MV-4-11 (cell line): ENCODE measurements at places on chromosomes 11 and 22.
A peak's percentile ranks its signal among the peaks of the same experiment; 100 is the strongest.

- DNase-seq = peak; percentile 54
These were observed 519 bp upstream of the ART5 start for GRCh38 chr11:3642071-3642951.

GRCh38 chr22:43126501-43127165 lies 16.1 kb downstream of the BIK start:
- peak; percentile 23 for DNase-seq

- DNase-seq = no peak
These were observed 11.0 kb upstream of the UCP3 start for GRCh38 chr11:74019860-74020259.

- no peak for DNase-seq
These were observed 224.5 kb upstream of the DDI1 start for GRCh38 chr11:103811870-103812455.

- DNase-seq = no peak
These were observed 7.0 kb downstream of the SEPTIN3 start for GRCh38 chr22:41976070-41976901.

DNA sequence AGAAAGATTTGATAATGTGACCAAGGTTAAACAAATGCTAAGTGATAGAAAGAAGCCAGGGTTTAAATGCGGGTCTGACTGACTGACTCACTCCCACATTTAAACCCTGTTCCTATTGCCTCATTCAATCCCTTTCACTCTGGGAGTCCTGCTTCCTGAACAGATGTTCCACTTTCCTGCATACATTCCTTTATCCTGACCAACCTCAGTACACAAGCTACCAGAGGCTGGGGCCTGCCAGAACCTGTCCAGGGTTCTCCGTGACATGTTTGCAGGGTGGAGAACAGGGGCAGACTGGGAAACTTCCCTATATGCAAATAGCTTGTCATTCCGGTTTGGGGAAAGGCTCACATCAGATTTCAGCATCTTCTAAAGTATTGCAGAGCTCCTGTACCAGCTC lies 3.0 kb upstream of the ANKK1 start:
- DNase-seq = no peak

DNA sequence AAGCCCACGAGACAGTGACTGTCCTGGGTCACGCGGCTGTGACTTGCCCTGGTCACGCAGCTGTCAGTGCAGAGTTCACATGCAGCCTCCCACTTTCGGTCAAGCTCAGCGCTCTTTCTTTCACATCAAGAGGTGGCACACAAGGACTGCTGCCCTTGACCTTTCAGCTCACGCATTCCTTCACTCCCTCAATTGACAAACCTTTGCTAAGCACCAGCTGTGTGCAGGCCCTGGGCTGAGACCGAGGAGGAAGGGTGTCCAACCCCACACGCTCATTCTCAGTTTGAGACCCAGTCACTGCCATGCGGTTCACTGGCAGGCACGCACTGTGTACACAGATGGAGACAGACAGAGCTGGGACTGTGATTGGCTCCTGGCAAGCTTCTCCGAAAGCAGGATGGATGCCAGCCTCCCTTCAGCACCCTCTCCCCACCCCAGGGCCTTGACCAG lies 70.3 kb downstream of the SCUBE1 start:
- peak; percentile 37 for DNase-seq

DNA sequence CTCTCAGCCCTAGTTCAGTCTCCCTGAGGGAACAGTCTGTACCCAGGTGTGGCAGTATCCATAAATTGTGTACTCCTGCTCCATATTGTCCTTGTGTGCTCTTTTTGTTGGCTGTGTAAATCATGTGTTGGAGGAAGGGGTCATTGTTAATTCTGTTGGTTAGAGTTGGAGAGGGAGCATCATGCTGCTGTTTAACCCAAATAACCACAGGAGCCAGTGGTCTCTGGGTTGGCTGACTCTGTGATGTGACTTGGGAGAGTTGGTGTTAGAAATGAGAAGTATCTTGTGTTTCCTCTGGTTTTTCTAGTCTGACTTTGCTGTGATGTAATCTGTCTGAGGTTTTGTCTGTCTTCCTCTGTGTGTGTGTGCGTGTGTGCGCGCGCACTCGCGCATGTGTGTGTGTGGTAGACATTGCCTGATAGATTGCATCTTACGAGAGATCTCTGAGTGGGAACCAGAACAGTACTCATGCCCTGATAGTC lies 30.5 kb downstream of the CTNND1 start:
- DNase-seq = peak; percentile 100

DNA sequence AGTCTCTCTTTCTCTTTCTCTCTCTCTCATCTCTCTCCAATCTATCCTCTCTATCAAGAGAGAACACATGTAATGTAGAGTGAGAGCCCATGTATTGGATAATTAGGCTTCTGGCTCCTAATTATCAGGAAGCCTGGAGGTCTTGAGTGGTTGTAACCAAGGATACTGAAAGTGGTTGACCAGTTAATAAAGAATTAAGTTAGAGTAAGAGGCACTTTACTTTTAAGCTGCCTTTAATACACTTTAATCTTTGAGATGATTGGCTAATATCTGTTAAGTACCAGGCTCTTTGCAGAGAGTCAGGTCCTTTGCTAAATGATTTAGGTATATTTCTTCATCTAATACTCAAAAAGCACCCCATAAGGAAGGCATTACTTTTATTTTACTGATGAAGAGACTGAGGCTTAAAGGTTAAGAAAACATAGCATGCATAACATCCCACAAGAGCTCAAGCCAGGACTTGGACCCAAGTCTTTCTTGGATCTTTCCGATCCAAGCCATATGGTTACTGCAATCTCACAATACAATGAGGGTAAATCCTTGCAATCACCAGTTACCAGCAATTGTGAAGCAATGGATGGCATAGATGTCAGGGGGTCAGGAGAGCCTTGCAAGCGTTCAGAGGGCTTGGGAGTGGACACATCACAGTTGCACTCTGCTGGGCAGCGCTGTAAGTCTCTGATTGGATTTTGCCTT lies 22.1 kb downstream of the CD44 start:
- no peak for DNase-seq

- DNase-seq = no peak
These were observed 73.3 kb upstream of the ZBED5 start for GRCh38 chr11:10930972-10931760.

- DNase-seq = no peak
These were observed 630.7 kb downstream of the TBC1D22A start for GRCh38 chr22:47393191-47393590.

DNA sequence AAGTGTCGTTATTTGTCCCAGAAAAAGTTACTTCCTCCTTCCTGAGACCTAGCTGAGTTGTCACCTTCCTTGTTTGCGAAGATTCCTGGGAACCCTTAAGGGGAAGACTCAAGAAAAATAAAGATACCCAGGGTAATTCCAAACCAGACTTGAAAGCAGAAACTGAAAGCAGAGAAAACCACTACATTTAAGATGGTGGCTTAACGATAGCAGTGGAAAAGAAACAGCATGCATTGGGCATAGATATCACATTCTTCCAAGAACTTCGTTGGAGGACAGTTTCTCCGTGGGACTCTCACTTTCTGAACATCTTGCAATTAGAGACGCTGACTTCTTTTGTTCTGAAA lies 89.1 kb downstream of the FAM76B start:
- DNase-seq = no peak

- no peak for DNase-seq
These were observed 138.7 kb upstream of the E2F8 start for GRCh38 chr11:19379465-19379864.

DNA sequence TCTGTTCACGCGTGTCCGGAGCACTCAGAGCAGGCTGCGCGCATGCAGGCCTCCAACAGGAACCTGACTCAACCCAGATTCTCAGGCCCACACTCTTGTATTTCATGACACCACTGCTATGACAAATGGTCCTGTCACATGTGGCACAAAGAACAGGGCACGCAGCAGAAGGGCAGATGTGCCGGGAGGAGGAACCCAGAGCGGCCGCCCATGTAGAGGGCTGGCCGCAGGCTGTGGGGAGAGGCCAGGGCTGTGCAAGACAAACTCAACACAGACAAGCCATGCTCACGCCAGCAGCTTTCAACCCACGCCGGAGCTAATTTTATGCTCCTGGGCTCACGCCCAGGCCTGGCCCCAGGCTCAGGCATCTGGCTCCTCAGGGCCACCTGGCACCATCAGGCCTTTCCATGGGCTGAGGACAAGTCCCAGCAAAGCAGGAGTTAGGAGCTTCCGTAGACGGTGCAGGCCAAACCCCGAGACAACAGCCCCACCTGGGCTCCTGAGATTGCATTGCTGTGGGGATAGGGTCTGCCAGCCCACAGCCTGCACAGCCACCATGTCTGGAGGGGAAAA lies 40.0 kb downstream of the DUSP8 start:
- DNase-seq = no peak

DNA sequence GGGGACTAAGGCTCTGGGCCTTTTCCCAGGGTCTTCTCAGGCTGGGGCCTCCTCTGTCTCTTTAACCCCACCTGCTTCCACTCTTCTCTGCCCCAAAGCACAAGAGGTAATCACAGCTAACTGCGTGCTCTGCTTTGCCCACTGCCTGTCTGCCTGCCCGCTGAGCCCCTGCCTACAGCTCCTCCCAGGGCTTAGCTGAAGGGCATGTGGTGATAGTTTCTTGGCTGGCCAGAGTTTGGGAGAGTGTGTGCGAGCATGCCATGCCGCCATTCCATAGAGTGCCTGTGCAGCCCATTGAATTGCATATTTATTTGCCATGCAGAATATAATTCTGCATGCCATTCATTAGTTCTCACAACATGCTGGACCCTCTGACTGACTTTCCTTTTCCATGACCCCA lies 32.5 kb downstream of the PHLDB1 start:
- DNase-seq = no peak

DNA sequence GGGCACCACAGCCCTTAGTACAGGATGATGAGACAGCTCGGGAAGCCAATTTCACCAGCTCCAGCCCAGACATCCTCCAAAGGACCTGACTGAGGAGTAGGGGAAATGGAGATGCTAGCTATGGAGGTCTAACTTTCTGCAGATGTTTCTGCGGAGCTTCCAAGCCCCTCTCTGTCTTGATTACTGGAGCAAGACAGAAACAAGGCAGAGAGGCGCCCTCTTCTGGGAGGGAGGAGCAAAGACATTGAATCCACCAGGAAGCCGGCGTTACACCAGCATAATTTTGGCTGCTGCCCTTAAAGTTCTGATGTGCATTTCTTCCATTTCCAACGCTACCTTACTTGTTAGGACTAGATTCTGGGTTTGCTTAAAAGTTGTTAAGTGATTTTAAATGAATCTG lies 107.3 kb upstream of the HSD17B12 start:
- DNase-seq = peak; percentile 56

DNA sequence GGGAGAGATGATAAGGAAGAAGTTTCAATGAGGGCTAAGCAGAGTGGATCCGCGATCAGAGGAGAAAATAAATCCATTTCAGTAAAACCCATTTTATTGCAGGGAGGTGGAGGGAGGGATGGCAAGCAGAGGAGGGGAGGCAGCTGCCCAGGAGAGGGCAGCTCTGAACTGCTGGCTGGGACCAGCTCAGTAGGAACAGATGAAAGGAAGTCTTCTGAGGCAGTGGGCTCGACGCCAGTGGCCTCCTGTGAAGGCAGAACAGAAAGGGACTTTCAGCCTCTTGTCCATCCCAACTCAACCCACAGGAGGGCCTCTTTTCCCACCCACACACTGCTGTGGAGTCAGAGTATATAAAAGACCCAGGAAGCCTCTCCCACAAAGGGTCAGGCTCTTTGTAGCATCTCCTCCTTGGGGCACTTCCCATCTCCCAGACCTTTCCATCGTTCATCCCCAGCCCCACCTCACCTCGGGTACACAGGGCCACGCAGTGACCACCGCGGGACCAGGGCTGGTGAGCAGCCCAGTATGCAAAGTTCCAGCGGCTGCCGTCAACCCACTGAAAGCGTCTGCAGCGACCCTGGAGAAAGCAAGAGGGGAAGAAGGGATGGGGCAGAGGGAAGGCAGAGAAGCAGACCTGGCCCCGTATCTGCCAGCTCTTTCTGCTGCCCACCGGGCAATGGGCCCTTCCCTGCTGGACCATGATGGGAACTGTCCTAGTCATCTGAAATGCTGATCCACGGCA lies 3.0 kb downstream of the PRG2 start:
- no peak for DNase-seq

GRCh38 chr11:75907906-75908527 lies 93.0 kb downstream of the UVRAG start:
- DNase-seq = no peak

DNA sequence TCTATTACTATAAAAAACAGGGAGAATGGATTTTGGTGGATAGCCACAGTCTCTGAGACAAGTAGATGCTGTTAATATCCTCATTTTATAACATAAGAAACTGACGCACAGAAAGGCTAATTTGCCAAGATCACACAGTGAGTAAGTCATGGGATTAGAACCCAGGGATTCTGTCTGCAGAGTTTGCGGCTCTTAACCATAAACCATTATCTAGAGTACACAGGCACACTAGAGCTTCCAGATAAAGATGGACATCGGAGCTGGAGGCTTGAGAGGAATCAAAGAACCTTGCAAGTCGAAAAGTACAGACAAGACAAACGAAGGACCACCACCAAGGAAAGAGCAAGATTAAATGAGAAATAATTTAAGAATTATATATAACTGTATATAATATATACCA lies 11.3 kb downstream of the LGALS12 start:
- DNase-seq = no peak

GRCh38 chr11:46212720-46213119 lies 64.7 kb upstream of the CREB3L1 start:
- no peak for DNase-seq

DNA sequence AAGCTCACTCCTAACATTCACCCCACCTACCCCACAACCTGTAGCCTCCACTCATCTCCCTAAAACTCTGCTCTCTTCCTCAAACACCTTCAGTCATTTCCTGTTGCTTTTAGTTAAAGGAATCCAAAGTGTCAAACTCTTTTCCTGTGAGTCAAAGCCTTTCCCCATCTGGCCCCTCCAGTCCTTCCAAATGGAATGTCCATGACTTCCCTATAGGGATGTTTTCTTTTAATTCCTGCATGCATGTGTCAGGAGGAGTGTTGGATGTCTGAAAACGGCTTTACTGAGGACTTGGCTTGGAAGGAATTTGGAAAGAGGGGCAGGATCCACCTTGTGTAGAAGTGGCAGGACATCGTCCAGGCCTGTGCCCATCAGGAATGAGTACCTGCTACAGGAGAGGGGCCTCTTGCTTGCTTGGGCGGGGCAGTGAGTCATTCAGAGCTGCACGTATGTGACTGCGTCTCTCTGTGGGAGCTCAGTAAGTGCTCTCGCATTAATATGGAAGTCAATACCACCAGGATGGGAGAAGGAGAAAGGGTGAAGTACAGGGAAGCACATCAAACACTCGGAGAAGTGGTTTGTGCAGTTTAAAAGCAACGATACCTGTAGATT lies 491.9 kb downstream of the OPCML start:
- DNase-seq = no peak

DNA sequence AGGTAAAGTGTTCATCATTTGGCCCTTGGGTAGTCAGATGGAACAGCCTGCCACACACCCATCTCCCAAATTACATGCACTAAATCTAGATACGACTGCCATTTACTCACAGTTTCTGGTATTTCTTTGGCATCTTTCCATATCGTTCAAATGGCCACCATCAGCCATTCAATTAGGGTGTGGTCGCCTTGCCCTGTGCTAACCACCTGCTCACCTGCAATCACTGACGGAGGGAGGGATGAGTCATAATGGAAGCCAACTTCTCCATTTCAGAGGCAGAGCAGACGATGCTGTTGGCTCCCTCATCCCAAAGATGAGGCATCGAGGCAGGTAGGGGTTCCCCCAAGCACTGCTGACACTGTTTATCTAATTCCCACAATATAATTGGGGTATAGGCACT lies 14.6 kb downstream of the MS4A6A start:
- no peak for DNase-seq

- DNase-seq = no peak
These were observed 82.4 kb upstream of the RTL6 start for GRCh38 chr22:44580176-44581095.
